ENCODE measurements at places on chromosomes 2 and 18.

DNA sequence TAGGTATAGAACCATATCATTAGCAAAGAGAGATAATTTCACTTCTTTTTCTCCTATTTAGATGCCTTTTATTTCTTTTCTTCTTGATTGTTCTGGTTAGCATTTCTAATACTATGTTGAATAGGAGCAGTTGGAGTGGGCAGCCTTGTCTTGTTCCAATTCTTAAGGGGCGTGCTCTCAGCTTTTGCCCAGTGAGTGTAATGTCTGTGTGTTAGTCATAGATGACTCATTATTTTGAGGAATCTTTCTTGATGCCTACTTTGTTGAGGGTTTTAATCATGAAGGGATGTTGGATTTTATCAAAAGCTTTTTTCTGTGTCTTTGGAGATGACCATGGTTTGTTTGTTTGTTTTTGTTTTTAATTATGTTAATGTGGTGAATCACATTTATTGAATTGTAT is 1453.1 kb upstream of the SLC39A10 start:
- DNase-seq: no peak

DNA sequence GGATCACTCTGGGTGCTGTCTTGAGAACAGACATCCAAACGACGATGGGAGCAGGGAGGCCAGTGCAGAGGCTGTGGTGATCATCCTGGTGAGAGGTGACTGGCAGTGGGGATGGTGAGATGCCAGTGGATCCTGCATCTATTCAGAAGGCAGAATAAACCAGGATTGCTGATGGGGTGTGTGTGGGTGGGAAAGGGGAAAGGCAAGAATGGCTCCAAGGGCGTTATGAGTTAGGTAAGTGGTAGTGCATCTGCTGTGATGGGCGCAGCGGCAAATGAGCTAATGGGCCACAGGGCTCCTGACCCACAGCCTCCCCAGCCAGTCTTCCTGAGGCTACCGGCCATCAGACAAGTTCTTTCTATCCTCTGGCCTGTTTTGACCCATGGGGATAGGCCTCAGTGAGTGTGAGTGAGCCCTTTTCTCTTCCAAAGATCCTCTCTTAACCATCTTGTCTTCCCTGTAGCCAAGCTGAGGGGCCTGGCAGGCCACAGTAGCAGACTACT is 29.6 kb downstream of the SERTAD2 start:
- DNase-seq: no peak

DNA sequence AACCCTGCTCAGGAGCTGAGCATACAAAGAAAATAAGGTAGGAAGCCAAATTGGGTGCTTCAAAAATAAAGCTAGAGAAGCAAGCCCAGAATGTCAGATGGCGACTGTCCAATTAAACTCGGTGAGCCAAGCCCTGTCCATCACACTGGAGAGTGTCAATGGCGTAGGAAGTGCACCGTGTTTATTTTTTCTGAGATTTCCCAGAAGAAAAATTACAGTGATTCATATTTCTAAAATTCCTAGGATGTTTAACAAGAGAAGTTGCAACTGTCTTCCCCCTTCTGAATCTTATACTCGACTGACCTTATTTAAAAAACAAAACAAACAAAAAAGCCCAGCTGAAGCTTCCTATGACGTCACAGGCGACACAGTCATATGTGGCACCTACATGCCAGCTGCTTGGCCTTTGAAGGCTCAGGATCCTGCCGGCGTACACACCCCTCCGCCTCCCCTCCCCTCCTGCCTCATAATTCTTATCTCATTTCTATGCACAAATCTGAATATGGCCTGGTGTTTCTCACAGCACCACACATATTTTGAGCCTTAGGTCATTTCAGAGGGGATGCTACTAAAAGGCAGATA is 60.8 kb downstream of the MBP start:
- DNase-seq: peak; percentile 76

DNA sequence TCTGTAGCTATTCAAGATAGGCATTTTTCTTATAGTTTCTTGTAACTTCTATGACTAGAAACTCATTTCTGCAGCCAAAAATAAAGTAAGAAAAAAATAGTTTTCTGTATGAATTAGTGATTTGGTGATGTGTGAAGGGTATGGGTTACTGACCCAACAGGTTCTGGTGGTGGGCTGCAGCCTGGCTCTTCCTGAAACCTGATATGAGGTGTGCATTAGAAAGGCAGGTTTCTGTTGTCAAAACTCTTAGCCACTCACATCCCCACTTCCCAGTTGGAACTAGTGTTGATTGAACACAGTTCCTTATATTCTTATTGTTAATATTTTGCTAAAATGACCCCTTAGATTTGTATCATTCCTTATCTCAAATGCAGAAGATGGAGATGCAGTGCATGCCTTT is 330.8 kb downstream of the THSD7B start:
- no peak for DNase-seq

All from CD8-positive, alpha-beta memory T cell (primary cell).